ENCODE measurements at places on chromosomes 1 and 21. TPM values are rescaled to one million over a fixed set of nuclear protein-coding genes. Genes with fewer than 3 reads are reported as not detected.

DNA sequence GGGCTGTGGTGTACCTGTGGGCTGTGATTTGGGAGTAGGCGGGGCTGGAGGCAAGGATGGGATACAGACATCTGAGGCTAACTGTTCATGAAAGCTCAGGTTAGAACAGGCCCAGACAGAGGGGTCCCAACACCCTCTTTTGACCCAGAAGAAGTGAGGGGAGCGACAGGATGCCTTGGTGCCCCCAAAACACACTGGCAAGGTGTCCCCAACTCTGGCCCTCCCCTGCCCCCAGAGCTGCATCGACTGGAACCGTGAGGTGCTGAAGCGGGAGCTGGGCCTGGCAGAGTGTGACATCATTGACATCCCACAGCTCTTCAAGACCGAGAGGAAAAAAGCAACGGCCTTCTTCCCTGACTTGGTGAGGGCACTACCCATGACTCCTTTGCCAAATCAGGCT lies 27.6 kb upstream of the PADI4 start:
- H3K4me1 ChIP-seq = no peaks in the 10 kb centered on the region
- H3K36me3 ChIP-seq = no peaks in the 10 kb centered on the region

Gene LMX1A
- 0.84 TPM for total RNA-seq

GRCh38 chr21:14684071-14684470 lies 138.0 kb upstream of the SAMSN1 start:
- no peak overlapping the region for H3K4me3 ChIP-seq
- no peak for DNase-seq
- H3K27me3 ChIP-seq = no peaks in the 10 kb centered on the region
- H3K36me3 ChIP-seq = no peaks in the 10 kb centered on the region
- no peaks in the 10 kb centered on the region for H3K4me1 ChIP-seq

Gene AADACL4
- not detected for total RNA-seq

- no peaks in the 10 kb centered on the region for H3K36me3 ChIP-seq
- H3K27me3 ChIP-seq = no peaks in the 10 kb centered on the region
- H3K4me3 ChIP-seq = no peak overlapping the region
- H3K4me1 ChIP-seq = no peaks in the 10 kb centered on the region
- H3K27ac ChIP-seq = no peak overlapping the region
- DNase-seq = no peak
These were observed 240.6 kb downstream of the BRINP2 start for GRCh38 chr1:177411381-177411780.

DNA sequence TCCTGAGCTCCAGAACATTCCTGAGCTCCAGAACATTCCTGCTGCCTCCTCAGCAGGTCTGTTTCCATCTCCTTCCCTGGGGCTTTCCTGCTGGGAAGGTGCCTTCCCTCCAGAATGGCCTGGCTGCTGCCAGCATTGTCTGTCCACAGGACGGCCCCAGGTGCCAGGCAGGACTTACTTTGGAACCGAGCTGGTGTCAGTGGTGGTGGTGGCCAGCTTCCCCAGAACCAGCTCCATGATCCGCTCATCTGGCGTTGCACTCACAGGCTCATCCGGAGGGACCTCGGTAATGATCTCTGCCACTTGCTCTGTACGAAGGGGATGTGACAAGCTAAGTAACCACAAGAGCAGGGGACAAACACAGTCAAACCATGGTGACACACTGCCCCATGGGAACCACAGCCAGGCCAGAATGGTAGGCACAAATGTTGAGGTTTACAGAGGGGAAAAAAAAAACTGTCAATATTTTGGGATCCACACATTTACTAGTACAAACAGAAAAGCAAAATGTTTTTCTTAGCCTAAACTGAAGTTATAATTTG lies 41.3 kb downstream of the PRDM15 start:
- H3K27ac ChIP-seq = no peak overlapping the region
- H3K4me1 ChIP-seq = no peaks in the 10 kb centered on the region
- H3K4me3 ChIP-seq = no peak overlapping the region
- peaks cover 7% of the 10 kb centered on the region for H3K36me3 ChIP-seq
- DNase-seq = no peak

GRCh38 chr1:73136975-73137374 lies 854.6 kb upstream of the NEGR1 start:
- no peak overlapping the region for H3K4me3 ChIP-seq
- H3K27me3 ChIP-seq = no peaks in the 10 kb centered on the region
- no peak for DNase-seq
- no peaks in the 10 kb centered on the region for H3K4me1 ChIP-seq
- no peak overlapping the region for H3K27ac ChIP-seq

Gene CHD5
- 2.5 TPM for total RNA-seq

GRCh38 chr1:205515781-205516253 lies 11.3 kb downstream of the CDK18 start:
- H3K27ac ChIP-seq = no peak overlapping the region
- H3K36me3 ChIP-seq = no peaks in the 10 kb centered on the region
- no peak overlapping the region for H3K4me3 ChIP-seq
- no peak for DNase-seq

- H3K36me3 ChIP-seq = no peaks in the 10 kb centered on the region
- H3K27me3 ChIP-seq = no peaks in the 10 kb centered on the region
- DNase-seq = peak; percentile 84
- no peak overlapping the region for H3K4me3 ChIP-seq
These were observed 43.5 kb upstream of the RAB4A start for GRCh38 chr1:229227298-229227919.

GRCh38 chr21:38286739-38287471 lies 30.1 kb downstream of the KCNJ15 start:
- no peak for DNase-seq
- H3K4me1 ChIP-seq = no peaks in the 10 kb centered on the region
- no peak overlapping the region for H3K27ac ChIP-seq
- H3K36me3 ChIP-seq = no peaks in the 10 kb centered on the region
- no peak overlapping the region for H3K4me3 ChIP-seq

Gene AKT3
- total RNA-seq = 177 TPM

Gene CASQ1
- 4.4 TPM for total RNA-seq

GRCh38 chr1:217924924-217925323 lies 293.8 kb downstream of the SPATA17 start:
- no peak overlapping the region for H3K4me3 ChIP-seq
- no peak overlapping the region for H3K27ac ChIP-seq
- DNase-seq = no peak
- H3K27me3 ChIP-seq = no peaks in the 10 kb centered on the region

- H3K27ac ChIP-seq = no peak overlapping the region
- no peak overlapping the region for H3K4me3 ChIP-seq
- no peak for DNase-seq
- H3K27me3 ChIP-seq = no peaks in the 10 kb centered on the region
These were observed 50.5 kb downstream of the VCAM1 start for GRCh38 chr1:100769906-100770646.

Gene FAM110D
- 15.7 TPM for total RNA-seq

Gene PLD5
- total RNA-seq = 9.2 TPM

Data from aorta (tissue), 5 donors.